ENCODE measurements at places on chromosomes 13 and 19.

DNA sequence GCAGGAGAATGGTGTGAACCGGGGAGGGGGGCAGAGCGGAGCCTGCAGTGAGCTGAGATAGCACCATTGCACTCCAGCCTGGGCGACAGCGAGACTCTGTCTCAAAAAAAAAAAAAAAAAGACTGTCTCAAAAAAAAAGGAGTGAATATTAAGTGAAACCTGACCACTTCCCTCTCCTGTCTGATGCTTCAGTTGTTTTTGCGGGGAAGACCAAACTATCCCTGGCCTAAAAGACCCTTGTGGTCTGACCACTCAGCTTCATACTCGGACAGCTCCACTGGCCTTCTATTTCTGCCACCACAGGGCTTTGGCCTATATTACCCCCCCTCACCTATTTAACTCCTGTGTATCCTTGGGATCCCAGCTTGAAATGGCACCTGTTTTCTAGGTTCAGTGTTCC lies 2.3 kb downstream of the CLASRP start:
- DNase-seq = no peak

DNA sequence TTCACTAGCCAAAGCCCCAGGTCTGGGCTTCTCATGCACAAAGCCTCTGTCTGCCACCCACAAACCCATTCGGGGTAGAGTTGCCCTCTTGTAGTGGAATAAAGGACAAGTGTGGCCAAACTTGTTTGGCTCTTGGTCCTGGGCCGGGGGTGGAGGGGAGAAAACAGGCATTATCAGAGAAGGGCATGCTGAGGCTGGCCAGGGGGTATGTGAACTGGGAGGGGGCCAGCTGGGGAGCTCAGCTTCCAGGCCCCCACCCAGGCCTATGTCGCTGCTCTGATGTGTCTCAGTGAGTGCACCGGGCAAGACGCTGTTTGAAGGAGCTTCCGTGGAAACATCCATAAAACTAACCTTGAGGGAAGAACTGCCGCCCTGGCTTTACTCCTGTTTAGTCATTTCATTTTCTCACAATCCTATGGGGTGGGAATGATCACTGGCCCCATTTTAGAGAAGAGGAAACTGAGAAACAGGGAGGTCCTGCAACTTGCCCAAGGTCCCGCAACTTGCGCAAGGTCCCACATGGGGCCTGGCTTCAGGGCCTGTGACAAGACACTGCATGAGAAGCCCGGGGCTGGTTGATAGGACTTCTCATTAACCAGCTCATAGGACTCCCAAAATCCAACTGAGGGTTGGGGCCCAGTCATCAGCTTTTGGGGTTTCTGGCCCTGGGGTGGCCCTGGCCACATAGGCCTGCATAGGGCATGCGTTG lies 30.8 kb downstream of the CCNE1 start:
- no peak for DNase-seq

- no peak for DNase-seq
These were observed 128.9 kb downstream of the RNF17 start for GRCh38 chr13:24892829-24893228.

DNA sequence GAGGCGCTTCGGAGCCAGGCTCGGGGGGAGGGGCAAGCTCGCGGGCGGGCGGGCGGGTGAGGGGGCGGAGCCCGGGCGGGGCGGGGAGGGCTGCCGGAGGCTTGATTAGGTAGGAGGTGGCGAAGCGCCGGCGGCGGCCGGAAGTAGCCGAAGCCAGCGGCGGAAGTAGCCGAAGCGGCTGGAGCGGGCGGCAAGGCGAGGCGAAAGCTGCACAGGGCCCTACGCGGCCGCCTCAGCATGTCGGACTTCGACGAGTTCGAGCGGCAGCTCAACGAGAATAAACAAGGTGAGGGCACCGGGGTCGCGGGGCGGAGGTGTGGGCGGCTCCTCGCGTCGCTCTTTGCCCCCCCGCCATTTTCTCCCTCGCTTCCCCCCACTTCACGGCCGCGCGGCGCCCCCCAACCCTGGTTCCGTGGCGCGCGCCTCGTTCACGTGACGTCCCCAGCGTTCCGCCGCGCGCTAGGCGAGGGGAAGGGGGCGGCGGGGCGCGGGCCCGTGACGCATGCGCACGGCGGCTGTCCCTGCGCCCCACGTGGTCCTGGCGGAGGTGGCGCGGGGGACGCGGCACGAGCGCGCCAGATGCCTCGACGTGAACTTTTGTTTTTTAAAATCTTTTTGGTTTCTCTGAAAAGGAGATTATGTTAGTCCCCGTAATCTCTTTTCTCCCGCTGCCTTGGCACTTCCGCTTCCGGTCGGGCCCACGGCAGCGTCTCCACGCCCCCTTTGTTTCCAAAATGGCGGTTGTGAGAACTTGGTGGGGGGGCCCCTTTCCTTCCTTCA lies at the start of gene U2AF2:
Gene U2AF2 (plus strand): TSS at position 168 of the 780 bp plus-strand sequence. CDS start 70 bp downstream, at position 238.
- DNase-seq = peak; percentile 95

Data from H54 (cell line).